Large intestine (tissue), 12 donors: ENCODE measurements at places on chromosomes 6 and 20.

GRCh38 chr20:8244637-8245036 lies 112.6 kb downstream of the PLCB1 start:
- DNase-seq = no peak

DNA sequence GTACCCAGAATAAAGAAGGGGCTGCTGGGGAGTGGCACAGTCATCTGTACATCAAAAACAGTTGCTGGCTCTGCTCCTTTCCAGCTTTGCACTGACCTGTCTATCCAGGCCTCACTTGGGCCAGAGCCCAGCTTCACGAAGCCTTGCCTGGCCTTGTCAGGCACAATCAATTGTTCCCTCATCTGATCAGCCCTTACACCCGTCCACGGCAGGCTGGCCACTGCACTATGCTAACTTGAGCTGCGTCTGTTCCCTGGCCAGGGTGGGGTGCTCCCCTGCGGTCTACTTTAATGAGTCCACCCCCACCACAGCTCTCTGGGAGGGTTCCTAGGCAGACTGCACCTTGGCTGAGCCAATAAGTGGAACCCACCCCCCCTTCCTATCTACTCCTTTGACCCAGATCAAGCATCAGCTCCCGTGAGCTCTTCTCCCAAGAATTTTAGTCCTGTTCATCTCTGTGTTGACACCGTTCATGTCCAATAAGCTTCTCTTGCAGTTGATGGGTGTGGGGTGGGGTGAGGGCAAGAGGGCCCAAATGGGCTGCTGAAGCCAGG lies 74.3 kb upstream of the MLN start:
- DNase-seq = no peak

DNA sequence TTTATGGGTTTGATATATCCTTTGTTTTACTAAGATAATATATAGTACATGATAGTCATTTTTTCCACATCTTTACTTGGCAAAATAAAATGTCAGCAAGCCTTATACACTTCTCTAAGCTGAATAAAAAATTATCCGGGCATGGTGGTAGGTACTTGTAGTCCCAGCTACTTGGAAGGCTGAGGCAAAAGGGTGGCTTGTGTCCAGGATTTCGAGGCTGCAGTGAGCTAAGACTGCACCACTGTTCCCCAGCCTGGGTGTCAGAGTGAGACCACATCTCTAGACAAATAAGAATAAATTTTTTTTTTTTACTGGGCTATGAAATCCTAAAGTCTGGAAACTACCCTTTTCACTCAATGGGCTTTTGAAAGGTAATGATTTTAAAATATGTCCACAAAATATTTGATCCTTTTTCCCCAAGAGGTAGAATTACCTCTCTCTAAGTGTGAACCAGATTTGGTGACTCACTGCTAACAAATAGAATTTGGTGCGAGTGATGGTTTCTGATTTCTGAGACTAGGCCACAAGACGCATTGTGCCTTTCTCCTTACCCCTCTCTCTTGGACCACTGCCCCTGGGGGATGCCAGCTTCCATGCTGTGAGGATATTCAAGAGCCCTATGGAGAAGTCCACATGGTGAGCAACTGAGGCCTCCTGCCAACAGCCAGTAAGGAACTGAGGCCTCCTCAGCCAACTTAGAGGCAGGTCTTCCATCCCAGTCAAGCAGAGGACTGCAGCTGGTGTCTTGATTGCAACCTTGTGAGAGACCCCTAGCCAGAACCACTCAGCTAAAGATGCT lies 84.2 kb upstream of the ZNFX1 start:
- no peak for DNase-seq

GRCh38 chr6:21614226-21614625 lies 20.7 kb downstream of the SOX4 start:
- no peak for DNase-seq

DNA sequence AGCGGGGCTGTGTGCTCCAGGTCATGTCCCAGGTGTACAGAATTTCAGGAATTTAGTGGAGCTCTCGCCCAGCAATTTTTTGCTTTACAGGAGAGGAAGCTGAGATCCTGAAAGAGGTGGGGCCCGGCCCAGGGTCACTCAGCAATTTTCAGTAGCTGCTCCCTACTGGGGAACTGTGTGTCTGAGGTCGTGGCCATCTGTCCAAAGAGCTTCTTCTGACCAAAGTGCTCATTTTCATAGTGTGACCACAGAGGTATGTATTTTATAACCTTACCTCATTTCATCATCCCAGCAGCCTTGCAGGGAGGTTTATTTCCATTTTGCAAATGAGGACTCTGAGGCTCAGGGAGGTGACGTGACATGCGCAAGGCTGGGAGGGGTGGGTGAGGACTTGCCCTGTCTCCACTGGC lies 46.3 kb downstream of the FAM209B start:
- no peak for DNase-seq

DNA sequence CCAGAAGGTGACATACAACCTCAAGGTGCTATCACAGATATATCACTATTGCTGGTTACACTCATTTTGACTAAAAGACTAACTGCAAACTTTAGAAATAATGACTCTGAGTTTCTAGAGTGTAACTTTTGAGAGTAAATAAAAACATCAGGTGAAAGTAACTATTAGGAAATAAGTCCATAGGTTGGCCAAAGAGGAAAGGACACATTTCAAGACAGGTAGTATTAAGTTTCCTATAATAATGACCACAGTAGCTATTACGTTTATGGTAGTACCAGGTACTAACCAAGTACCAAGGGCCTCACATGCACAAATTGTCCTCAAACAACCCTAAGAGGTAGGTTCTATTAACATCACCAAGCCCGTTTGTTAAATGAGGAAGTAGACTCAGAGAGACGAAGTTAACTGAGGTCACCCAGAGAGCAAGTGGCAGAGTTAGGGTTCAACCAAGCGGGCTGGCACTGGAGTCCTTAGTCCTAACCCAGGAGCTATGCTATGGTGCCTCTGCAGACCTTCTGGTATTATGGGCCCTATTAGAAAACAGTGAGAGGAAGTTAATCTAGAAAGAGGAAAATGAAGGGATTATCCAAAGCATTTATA lies 36.8 kb downstream of the HEBP2 start:
- DNase-seq = no peak

DNA sequence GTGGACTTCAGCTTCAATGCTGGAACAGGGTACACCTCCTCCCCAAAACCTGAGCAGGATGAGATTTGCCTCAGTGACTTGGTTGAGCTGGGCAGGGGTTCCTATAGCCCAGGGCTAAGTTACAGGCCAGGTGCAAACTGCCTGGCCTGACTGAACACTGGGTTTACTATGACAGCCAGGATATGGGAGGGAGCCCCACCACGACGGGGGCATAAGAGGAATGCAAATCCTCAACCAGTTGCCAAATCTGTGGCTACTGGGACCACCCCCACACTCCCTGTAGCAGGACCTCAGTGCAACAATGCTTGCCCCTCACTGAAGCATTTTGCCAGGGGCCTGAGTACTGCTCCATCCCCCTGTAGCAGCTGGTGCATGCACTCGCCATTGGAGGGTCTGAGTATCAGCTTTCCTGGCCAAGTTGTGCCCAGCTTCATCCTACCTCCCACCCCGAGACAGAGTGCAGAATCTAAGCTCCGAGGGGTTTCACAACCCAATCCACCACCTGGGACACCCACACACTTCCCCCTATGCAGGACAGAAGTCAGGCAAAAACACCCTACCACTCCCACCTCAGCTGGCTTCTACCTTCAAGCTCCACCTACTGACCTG lies 27.6 kb downstream of the TREML4 start:
- DNase-seq = no peak

DNA sequence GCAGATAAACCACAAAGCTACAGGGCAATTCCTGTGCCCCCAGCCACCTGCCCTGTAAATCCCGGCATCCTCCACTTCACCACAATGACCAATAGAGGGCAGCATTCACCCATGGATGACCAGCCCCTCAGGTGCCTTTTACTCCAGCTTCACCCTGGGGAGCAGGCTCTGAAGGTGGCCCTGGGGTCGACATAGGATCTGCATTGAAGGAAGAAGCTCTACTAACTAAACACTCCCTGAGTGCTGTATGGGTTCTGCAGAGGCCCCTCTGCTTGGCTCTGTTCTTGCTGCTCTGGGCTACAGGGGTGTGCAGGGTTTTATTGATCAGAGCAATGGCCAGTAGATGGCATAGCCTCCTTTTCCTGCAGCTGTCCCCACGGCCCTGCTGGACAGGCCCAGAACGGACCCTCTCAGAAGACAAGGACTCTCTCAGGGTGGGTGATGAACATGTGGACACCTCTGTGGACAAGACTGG lies 20.3 kb downstream of the CST4 start:
- DNase-seq = peak; percentile 41

GRCh38 chr20:46875059-46875458 lies 19.6 kb upstream of the EYA2 start:
- no peak for DNase-seq

DNA sequence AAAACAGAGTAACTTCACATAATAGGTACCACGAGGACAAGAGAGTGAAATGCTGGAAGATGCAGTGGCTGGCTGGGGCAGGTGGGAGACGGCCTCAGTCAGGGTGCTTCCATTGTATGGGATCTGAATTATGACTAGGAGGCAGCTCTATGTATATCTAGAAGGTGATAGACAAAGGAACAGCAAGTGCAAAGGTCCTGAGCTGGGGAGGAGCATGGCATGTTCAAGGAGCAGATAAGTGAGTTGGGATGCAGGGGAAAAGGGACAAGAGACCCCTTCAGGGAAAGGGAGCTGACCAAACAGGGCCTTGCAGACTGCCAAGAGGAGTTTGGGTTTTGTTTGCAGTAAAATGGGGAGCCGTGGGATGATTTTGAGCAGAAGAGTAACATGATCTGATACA lies 8.3 kb upstream of the SLC9A8 start:
- no peak for DNase-seq

DNA sequence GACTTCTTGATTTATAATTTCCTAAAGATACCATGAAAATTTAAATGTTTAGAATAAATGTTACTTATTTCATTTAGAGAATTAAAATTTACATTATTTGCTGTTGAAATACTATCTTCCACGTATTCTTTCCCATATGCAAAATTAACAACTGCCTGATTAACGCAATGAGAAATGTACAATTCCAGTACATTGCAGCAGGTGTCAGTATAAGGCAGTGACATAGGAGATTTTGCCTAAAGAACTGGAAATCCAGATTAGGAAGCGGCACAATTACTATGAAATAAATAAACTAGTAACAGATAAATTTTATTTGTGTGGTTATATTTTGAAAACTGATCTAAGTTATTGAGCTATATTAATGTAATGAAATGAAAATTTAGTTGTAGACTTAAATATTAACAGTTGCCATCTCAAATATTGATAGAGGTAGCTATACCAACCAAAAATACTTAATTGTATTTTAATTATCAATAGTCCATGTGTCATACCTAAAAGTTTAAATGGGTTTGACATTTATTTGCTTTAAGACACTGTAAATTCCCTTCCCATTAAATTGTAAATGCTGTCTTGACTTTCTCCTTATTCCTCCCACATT lies 300.2 kb downstream of the UTRN start:
- peak; percentile 12 for DNase-seq

GRCh38 chr20:14208956-14209355 lies 128.5 kb downstream of the FLRT3 start:
- no peak for DNase-seq

DNA sequence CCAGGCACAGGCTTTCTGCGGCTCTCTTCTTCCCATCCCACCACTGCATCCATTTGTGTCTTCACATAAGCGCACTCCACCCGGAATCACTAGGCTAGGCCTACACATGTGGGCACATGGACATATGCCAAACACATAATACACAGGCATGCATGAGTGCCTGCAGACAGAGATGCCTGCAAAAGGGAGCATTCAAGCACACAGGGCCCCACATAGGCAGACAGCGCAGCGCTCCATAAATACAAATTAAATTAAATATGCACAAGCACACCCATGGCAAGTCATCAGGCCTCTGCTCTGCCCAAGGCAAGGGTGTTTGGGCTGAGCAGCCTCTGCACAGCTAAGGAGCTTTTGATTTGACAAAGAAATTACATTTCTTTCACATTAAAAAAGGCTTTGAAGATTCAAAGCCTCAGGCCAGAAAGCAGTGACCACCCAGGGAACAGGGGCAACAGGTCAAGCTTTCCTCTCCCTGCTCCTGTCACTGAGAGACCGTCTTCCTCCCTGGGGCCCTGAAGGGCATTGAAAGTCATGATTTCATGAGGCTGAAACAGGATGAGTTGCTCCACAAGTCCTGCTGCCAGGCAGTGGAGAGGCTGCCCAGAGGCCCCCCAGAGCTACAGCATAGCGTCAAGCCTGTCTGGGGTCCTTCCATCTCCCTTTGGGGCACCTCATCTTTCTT lies 134.2 kb upstream of the LRFN2 start:
- no peak for DNase-seq

DNA sequence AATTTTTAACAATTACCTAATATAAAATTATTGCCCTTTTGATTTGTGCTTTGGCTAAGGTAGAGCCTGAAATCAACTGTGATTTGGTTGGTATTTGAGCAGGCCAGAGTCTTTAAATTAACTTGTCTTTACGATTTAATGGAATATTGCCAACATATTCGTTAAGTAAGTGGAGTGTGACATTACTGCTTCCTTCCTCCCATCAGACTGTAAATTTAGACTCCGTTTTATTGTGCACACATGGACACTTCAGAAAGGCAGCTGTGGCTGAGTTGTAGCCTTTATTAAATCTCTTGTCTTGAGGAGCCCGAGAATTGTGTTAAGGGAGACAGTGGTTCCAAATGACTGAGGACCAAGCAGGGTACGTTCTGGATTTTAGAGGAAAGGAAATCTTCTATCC lies 57.4 kb downstream of the CAP2 start:
- no peak for DNase-seq

- DNase-seq = no peak
These were observed 5.8 kb downstream of the HDGFL1 start for GRCh38 chr6:22575190-22575589.
